ENCODE measurements at places on chromosomes 4 and X.

DNA sequence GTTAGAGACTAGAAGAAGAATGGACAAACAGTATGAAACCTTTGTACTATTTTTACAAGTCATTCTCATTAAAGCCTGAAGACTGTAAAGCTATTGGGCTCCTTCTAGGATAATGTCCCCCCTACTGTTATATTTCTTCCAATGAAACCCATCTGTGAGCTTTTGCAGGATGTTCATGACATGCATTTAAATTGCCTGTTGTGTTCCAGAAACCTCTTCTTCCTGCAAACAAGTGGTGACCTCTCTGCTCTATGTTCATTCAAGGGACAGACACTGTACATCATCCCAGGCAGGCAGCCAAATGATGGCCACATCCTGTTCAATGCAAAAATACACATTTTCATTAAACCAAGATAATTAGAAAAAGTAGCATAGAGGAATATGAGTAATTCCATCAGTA is 128.0 kb downstream of the C4orf33 start:
- no peak for DNase-seq

DNA sequence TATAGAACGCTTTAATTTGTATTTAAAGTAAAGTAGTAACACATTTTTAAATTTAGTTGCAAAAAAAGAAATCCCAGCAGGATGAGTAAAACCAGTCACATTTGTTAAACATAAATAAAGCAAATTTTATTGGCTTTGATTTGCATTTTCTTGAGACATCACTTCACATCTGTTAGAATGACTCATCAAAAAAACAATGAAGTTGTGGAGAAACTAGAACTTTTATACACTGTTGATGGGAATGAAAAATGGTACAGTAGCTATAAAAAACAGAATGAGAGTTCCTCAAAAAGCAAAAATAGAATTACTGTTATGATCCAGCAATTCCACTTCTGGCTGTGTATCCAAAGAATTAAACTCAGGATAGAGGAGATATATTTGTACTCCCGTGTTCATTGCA is 454.0 kb upstream of the KLHL4 start:
- DNase-seq = no peak

DNA sequence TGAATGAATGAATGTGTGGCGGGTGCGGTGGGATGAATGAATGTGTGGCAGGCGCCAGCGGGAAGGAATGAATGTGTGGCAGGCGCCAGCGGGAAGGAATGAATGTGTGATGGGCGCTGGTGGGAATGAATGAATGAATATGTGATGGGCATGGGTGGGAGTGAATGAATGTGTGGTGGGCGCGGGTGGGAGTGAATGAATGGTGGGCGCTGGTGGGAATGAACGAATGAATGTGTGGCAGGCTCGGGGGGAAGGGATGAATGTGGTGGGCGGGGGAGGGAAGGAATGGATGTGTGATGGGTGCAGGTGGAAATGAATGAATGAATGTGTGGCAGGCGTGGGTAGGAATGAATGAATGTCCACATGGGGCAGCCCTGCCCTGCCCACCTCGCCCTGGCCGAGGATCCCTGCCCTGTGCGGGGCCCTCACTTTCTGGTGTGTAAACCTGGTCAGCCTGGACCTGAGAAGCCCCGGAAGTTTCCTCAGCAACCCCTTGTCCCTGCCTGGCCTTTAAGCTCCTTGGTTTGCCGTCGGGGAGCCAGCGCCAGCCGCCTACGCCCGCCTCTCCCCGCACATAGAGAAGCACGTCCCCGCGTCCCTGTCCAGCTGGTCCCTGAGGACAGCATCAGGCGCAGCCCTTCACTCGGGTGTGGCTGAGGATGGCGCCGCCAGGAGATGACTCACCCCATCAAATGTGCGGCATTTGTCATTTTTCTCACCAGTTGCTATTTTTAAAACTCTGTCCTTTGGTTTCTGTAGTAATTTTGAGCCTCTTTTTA is 112.8 kb upstream of the LRPAP1 start:
- DNase-seq = no peak

DNA sequence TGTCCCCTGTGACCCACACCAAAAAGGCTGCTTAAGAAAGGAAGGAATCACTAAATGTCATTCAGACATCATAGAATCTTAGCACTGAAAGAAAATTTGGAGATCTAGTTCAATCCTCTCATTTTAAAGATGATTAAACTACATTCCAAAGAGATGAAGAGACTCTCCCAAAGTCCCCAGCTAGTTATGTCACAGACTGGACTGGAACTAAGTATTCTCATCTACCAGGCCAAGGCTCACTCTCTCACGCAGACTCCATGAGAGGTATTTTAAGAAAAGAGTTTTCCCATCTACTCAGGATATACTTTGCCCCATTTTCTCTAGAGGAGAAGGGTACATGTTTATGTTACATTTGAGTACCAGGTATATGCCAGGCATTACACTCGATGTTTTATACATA is 6.9 kb downstream of the FABP2 start:
- no peak for DNase-seq

- no peak for DNase-seq
Measured at GRCh38 chrX:23235051-23235450, 99.6 kb upstream of the PTCHD1 start.

DNA sequence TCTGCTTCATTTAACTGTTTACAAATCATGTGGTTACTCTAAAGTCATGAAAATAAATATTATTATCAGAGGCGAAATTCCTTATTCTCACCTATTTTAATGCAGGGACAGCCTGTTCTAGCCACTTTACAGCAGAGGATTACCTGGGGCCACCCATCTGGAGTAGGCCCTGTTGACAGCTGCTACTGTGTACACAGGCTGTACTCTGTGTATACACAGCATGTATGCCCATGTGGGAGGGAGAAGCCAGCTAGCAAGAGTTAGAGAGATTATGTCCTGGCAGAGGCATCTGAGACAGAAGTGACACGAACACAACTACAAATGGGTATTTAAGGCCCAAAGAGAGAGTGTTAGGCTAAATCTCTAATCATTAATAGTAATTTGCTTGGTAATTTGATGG is 62.1 kb downstream of the GPRIN3 start:
- DNase-seq = no peak

DNA sequence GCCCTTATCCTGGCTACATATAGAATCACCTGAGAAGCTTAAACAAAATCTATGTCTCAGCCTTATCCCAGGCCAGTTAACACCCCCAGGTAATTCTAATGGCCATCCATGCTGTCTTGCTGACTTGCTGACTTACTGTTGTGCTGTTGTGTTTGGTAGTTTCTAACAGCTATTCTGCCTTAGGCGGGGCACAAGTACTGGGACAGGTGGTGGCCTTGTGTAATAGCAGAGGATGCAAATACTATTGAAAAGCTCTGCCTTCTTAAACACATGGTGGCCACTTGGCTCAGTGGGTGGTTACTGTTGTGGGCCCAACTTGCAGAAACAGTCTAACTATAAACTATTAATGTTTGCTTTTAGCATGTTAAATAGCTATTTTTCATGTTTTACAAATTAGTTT is 56.2 kb downstream of the CDS1 start:
- no peak for DNase-seq

- DNase-seq = no peak
Measured at GRCh38 chrX:9420275-9421265, 44.3 kb upstream of the TBL1X start.

DNA sequence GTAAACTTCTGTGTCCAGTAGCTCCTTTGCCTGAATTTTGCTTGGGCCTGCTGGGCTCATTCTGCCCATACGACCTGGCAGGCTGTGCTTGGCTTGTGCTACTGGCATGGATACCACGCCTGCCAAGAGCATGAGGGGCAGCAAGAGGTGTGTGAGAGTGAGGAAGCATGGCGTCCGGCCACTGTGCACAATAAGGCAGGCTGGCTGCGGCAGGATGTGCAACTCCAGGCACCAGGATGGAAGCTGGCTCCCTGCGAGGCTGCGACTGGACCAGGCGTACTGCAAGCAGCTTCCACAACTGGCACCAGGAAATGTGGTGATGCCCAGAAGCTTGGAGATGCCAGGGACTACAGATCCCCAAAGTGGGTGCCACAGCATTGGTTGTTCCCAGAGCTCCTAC is 709.3 kb downstream of the PCDH18 start:
- DNase-seq = no peak

GRCh38 chr4:54581807-54582206 is 76.0 kb upstream of the KIT start:
- DNase-seq = no peak

DNA sequence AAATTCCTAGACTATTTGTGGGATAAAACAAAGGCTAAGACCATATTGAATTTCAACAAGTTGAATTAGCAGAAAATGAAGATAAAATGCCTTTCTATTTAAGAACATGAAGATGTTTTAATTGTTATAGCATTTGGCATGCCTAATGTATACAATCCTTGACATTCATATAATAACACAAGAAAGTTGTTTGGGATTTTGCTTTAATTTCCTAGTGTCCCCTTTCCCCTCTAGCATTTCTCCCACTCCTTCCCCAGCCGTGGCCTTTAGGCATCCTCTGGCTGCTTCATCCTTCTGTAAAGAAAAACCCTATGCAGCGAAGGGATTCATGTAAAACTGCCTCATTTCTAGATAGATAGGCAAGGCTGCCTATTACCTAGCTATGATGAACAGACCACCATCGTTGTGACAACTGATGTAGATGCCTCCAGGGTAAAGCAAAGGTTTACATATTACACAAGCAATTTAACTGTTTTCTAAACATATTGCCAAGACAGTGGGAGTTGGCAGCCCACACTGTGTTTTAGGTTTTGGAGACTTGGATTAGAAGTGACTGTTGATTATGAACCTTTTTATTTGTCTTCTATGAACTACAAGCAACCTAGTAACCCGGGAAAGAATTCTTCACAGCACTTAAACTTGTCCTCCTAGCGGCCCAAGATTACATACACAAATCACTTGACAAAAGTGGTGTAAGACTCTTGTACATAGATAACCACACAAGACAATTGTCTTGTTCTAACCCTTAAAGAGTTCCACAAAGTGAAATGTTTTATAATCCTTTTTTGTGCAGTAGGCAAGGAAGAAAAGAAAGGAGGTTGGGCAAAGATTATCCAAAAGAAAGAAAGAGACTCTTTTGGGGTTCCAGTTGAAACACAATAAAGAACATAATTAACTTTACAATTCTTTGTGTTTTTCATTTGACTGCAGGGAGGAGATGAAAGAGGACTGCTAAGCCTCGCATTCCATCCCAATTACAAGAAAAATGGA is 59.9 kb downstream of the HHIP start:
- no peak for DNase-seq

DNA sequence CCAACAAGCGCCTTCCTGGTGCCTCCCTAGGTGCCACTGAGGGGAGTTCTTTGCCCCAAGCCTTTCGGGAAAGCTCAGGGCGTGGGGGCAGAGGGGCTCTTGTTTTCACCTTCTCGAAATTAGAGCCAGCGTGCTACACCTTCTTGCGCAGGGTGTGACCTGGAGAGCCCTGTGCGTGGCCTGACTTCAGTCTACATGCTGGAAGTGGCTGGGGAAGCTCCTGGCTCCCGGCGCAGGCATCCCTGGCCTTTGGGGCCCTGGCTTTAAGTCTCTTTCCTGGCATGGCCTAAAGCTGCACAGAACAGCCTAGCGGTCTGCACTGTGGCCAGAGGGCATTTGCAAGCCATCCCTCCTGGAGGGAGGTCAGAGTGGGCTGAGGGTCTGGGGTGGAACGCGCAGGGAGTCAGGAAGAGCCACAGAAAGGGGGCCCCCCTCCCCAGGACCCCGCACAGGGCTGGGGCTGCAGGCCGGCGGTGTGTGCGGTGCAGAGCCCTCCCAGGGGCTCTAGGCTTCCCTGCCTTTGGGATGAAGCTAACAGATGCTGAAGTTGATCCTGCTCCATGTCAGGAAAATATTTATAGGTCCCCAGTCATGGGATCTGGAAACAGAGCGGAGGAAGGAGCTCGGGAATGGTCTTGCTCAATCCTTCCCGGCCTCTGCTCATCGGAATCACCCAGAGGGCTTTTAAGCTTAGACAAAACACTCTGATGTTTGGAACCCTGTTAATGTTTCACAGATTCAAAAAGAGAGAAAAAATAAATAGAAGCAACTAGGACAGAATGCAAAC is 781 bp upstream of the SPON2 start:
- no peak for DNase-seq

GRCh38 chrX:45557387-45557786 is 356.7 kb upstream of the DIPK2B start:
- no peak for DNase-seq

- no peak for DNase-seq
Measured at GRCh38 chrX:13212191-13212651, 107.6 kb downstream of the ATXN3L start.

- DNase-seq = no peak
Measured at GRCh38 chr4:113436360-113436759, 325.2 kb downstream of the CAMK2D start.

DNA sequence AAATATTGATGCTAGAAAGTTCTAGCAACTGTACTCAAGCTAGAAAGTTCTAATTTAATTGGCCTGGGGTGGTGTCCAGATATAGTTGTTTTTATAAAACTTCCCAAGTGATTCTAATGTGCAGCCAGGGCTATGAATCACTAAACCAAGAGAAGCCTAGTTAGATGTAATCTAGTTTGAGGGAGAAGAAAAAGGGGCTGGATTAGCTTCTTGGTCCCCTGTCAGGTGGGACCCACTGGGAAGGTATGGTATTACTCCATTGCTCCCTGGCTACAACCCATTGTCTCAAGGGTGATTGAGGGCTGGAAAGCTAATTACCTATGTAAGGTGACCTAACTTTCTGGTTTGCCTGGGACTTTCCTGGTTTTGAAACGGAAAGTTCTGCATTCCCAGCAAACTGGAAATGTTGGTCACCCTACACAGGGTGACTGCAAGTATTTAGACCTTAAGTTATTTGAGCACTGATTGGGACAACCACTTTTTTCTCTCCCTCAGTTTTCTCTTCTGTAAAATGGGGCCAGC is 23.9 kb upstream of the MSN start:
- DNase-seq = no peak

DNA sequence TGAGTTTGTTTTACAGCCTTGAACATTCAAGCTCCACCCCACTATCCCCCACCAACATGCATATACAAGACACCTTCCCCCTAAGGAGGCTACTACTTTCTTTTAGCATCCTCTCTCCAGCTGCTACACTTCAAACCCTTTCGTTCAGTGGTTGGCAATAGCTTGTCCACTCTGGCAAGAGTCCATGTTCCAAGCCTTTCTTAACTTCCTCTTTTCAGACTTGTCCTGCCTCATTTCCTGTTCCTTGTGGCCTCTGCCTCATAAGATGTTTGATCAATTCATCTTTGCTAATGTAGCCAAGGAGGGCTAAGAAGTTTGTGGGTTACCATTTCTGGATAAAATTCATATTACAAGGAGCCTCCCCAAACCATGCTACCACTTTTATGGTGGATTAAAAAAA is 20.8 kb upstream of the ZCCHC12 start:
- no peak for DNase-seq

- no peak for DNase-seq
Measured at GRCh38 chr4:184689681-184690080, 40.1 kb downstream of the PRIMPOL start.

- no peak for DNase-seq
Measured at GRCh38 chr4:107666134-107666533, 53.9 kb downstream of the PAPSS1 start.
